ENCODE measurements at places on chromosomes 2 and 18.

- no peak for DNase-seq
These were observed 71.4 kb upstream of the OTOS start for GRCh38 chr2:240211598-240212424.

DNA sequence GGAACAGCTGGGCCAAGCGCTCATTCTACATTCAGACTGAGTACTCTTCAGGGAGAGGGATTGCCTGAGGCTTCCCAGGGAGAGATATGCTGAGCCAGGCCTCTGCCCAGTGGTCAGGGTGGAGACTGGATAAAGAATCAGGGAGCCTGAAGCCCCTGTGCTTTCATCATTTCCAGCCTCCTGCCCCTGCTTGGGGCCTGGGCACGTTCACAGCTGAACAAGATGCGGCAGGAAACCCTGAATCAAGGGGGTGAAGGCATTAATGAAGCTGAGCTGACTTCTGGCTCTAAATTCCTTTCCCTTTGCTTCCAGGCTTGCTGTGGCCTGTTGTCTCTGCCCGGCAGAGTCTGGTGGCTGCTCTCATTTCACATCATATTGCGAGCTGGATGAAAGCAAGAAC lies 35.0 kb downstream of the RPL37A start:
- DNase-seq = no peak

DNA sequence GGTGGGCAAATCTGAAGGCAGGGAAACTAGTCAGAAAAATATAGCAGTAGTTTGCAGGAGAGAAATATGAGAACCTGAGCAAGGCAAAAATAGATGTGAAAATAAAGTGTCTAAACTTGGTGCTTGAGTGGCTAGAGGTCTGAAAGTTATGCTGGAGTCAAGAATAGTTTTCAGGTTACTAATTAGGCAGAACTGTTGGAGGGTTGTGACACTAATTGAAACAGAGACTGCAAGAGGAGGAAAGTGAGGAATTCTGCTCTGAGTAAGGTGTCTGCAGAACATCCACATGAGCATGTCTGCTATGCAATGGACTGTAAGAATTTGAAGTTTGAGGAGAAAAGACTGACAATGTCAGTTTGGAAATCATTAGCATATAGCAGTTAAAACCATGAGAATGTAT lies 444.0 kb upstream of the LRRTM1 start:
- no peak for DNase-seq

DNA sequence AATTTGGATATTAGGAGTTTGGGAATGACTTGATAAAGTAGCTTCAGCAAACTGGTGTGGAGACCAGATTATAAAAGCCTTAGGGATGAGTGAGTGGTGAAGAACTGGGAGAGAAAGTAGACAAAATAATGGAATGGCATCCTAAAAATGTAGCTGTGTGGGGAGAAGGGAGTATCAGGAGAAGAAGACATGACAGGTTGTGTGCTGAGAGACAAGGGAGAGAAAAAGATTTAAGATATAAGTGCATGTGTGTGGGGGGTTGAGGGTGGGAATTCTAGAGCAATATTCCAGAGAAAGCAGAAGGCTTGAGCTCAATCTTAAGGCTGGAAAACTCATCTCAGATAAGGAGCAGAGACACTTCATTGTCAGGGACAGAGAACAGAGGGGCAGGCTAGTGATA lies 159.5 kb downstream of the HNMT start:
- no peak for DNase-seq

DNA sequence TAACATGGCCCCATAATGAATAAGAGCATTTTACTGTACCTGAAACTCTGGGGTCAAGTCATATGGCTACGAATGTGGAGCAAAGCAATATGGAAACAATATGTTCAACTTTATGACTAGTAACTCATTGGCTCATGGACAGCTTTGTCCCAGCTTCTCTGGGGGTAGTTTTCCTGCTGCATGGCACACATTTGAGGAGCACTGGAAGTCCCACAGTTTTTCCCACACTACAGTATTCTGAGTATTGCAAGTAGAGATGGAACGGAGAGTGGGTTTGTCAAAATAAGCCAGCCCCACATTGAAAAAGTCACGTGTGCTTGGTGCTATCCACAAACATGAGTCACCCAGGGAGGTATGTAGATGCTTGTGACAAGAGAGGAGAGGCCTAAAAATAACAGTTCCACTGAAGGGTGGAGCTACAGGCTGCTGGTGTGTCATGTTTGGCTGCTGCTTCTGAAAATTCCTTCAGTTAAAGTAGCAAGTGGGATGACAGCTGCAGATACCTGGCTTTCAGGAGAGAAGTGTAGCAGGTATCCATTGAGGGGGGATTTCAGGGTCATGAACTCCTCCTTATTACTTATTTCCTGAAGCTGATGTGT lies 48.2 kb upstream of the CTAGE1 start:
- DNase-seq = no peak

GRCh38 chr2:16386031-16386430 lies 279.6 kb downstream of the CYRIA start:
- DNase-seq = no peak

DNA sequence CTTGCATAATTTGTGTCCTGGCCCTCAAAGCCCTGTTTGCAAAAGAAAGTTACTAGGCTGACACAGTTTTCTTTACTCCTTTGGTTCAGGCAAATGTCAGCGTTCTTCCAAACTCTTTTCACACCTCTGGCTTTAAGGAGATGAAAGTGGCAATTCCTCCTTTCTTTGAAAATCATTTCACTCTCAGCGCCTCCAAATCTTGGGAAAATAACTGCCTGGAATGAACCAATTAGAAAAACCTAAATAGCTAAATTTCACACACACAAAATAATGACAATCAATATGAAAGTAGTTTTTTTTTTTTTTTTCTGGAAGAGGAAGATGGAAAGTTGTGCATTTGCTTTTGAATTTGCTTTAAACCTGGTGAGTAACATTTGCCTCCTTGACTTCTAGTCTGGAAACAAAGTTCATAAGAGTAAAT lies 1.7 kb downstream of the MEIS1 start:
- DNase-seq = no peak

DNA sequence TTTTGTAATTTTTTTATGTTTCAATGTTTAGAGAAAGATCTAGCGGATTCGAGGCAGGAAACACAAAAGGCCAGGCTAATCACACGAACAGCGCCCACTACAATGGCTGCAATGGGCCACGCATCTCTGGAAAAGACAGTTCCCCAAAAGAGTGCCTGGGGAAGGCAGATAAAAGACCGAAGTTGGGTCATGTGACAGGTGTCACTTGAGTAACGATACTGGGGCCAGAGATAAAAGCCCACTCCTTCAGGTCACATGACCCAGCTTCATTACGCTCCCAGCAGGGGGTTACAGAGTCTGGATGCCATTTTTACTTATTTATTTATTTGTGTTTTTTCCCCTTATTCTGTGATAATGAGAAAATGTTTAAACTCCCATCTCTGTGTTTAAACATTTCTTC lies 95.4 kb downstream of the CDK15 start:
- DNase-seq = no peak

DNA sequence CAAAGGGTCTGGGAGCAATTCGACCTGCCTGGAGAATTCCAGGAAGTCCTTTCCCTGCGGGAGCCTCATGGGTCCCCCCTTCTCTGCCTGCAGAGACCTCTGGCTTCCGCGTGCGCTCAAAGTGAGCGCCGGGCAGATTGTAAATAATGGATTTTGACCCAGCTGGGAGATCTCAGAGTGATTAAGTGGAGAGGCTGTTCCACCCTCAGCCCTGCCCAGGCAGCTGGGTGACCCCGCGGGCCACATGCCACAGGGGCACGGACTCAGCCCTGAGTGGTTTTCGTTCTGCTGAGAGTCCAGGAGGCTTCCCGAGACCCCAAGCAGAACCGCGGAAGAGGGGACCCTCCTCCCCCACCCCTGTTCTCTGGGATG lies 1.2 kb downstream of the KCNG2 start:
- no peak for DNase-seq

DNA sequence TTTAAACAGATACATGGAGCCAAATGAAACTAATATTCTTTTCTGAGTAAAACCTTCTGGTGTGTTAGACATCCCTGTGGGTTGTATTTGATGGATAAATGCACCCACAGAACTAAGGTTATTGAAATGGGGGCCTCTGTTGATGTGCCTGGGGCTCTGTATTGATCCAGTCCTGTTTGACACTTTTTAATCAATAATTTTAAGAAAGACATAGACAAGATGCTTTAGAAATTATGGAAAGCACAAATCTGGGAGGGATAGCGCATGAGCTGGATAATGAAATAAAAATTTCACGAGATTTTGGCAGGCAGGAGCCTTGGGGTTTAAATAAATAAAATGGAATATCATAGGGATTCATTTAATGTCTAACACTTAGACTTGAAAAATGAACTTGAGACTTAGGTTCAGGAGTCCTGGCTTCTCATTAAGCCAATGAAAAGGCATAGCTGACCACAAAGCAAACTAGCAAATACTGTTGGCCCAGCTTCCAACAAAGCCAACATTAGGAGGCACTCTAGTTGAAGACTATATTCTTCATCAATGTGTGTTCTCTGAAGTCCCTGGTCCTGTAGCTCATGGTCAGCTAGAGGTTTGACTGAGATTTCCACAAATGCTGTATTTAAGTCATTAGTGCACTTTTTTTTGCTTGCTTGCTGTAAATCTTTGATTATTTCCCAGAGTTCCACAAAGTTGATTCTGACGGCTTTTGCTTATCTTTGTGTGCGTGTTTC lies 64.2 kb upstream of the SH3RF3 start:
- no peak for DNase-seq

DNA sequence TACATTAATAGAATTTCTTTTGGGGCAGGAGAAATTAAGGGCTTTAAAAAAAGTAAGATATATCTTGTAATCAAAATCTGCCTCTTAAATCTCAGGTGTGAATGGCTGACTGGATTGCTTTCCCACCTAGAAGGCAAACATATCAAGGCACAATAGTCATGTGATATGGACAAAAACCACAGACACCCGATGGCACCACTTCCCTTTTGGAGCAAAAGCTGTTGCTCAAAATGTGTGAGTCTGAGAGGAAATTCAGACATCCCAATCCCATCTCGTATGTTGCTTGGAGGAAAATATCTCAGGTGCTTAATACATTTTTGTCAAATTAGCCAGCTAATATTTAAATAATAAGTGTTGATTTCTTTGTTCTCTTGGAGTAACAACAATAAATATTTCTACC lies 120.7 kb downstream of the KCNF1 start:
- DNase-seq = no peak

- no peak for DNase-seq
These were observed 17.0 kb downstream of the TTLL4 start for GRCh38 chr2:218727502-218728165.

GRCh38 chr2:147688242-147688641 lies 156.6 kb upstream of the ACVR2A start:
- no peak for DNase-seq

GRCh38 chr18:74289137-74289536 lies 2.6 kb downstream of the CYB5A start:
- DNase-seq = no peak

- no peak for DNase-seq
These were observed 446.1 kb upstream of the FAM98A start for GRCh38 chr2:34045101-34045655.

GRCh38 chr2:68280796-68281195 lies 28.5 kb upstream of the PPP3R1 start:
- DNase-seq = no peak

DNA sequence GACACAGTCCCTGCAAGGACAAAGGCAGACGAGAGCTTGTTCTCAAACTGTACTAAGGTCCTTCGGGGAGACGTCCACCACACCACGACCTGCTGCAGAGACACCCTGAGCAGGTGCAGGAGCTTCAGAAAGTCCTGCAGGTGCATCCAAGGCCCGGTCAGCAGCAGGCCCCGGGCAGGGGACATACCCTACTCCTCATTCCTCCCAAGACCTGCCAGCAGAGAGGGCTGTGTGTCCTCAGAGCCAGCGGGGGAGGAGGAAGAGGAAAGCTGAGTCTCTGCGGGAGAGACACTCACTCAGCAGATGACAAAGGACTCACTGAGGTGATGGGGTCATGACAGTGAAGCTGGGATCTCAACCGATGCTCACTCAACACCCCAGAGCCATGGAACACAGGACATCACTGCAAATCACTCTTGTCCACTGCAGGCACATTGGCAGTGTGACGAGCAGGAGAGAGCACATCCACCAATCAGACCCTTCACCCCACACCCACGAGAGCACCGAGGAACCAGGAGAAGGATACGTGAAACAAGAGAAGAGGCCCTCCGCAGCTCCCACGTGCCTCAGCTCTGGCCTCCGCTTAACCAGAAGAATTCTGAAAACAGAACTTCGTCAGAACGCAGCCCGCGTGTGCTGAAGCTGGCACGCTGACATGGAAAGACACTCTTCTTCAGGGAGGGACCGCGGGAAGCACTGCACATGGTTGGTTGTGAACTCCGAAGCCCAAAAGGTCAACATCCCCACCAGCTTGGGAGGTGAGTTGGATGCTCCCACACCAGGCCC lies 9.3 kb downstream of the HDAC4 start:
- no peak for DNase-seq

DNA sequence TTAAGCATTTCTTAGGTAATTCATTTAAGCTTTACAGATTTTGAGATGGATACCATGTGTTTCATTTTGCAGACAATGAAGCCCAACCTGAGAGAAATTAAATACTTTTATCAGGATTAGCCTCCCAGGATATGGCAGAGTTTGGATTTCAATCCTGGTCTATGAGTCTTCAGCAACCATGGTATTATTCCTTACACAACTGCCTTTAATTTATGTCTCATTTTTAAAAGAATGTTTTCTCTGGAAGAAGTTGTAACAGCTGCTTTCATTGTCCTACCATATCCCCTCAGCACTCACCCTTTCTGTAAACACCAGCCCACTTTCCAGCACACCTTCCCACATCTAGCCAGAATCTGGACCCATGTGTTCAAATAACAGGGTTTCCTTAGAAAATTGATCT lies 863.7 kb upstream of the VRK2 start:
- DNase-seq = no peak

DNA sequence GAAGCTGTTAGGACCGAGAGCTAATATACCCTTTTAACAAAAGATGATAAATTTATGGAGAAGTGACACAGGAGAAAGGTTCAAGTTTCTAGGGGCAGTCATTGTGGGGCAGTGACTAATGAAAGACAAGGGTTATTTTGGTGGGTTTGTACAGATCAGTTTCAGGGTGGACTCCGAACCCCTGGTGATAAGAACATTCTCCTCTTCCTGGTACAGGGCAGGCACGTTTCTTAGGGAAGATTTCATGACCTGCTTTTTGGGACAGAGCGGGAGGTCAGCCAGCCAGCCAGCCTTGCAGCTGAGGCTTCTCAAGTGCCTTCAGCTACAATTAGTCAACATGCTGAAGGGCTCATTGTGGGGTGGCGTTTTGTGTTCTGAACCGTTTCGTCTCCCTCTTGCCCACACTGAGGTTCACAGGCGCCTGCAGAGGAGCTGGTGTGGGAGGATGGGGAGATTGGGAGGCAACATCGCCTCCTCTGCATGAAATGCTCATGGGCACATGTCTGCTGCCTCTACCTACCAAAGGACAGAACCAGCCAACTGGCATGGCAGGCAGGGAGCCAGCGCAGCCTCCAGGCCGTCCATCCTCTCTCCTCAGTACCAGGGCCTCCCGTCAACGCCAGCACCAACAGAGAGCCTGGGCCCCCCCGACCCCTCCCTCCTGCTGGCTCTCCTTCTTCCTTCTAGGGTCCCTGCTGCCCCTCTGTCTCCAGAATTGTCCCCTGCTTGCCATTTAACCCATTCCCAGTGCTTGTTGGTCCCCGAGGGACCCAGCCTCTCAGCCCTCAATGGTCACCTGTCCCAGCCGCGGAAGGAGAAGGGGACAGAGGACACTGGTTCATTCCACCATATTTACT lies 9.6 kb downstream of the CHMP1B start:
- no peak for DNase-seq

GRCh38 chr2:137823196-137823595 lies 141.1 kb upstream of the HNMT start:
- no peak for DNase-seq

GRCh38 chr2:216492597-216493333 lies 5.9 kb upstream of the RPL37A start:
- DNase-seq = no peak

- no peak for DNase-seq
These were observed 684.7 kb downstream of the EPHA4 start for GRCh38 chr2:220887271-220887870.

Data from stimulated activated CD4-positive, alpha-beta T cell treated with anti-CD3 and anti-CD28 coated beads, Interleukin-1b, Interleukin-23, amount 100 ng/mL, for 1 hour (primary cell).